Left lobe of liver (tissue), 2 donors: ENCODE measurements at places on chromosomes 11 and 22. TPM values are rescaled to one million over a fixed set of nuclear protein-coding genes. Genes with fewer than 3 reads are reported as not detected.

DNA sequence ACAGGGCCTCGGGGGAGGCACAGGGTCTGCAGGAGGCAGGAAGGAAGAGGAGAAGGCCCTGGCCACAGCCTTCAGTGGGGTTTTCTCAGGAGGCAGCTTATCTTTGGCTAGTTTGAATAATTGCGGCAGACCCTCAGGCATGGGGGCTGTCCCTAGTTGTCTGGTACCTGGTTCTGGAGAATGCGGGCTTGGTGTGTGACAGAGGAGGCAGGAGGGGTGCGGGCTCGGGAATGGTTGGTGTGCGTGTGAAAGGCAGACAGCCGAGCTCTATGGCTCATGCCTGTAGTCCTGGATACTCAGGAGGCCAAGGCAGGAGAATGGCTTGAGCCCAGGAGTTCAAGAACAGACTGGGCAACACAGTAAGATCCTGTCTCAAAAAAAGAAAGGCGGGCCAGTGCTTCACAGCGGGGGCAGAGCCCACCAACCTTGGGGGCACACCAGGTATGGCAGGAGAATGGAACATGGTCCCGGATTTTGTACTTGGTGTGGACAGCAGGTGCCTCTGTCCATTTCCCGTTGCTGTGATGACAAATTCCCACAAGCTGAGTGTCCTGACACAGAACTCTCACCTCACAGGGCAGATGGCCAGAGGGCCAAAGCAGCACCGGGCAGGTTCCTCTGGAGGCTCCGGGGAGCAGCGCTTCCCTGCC lies 640.6 kb downstream of the TBC1D22A start:
- no peak for DNase-seq

DNA sequence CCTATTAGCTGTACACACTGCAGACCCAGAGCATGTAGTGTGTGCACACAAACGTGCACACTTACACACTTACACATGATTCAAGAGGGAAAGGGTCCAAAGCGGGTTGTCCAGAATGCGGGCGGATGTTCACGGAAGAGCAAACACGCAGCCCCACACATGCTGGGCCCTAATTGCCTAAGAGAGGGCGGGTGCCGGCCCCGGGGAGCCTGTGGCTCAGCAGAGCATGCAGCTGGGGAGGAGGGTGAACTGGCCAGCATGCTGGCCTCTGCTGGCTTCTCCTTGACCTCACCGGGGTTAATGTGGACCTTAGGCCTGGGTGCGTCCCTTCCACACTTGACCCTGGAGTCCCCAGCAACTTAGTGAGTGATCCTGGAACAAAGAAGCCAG lies 816.3 kb downstream of the BRD1 start:
- DNase-seq, result peak; percentile 11

PNPLA5 gene
- not detected for total RNA-seq

OR52K2 gene
- total RNA-seq, result not detected

CEP126 gene
- total RNA-seq, result 0.10 TPM
